ENCODE measurements at places on chromosomes 5 and 9.
A peak's percentile ranks its signal among the peaks of the same experiment; 100 is the strongest.

- no peaks in the 10 kb centered on the region for H3K4me1 ChIP-seq
- no peak overlapping the region for H3K4me3 ChIP-seq
- DNase-seq = no peak
- no peaks in the 10 kb centered on the region for H3K27me3 ChIP-seq
- no peak overlapping the region for H3K27ac ChIP-seq
These were observed 63.0 kb downstream of the FAT2 start for GRCh38 chr5:151528153-151528552.

- H3K4me3 ChIP-seq = no peak overlapping the region
- H3K27me3 ChIP-seq = no peaks in the 10 kb centered on the region
- no peaks in the 10 kb centered on the region for H3K4me1 ChIP-seq
- H3K36me3 ChIP-seq = no peaks in the 10 kb centered on the region
These were observed 58.3 kb upstream of the SHB start for GRCh38 chr9:38127271-38127839.

DNA sequence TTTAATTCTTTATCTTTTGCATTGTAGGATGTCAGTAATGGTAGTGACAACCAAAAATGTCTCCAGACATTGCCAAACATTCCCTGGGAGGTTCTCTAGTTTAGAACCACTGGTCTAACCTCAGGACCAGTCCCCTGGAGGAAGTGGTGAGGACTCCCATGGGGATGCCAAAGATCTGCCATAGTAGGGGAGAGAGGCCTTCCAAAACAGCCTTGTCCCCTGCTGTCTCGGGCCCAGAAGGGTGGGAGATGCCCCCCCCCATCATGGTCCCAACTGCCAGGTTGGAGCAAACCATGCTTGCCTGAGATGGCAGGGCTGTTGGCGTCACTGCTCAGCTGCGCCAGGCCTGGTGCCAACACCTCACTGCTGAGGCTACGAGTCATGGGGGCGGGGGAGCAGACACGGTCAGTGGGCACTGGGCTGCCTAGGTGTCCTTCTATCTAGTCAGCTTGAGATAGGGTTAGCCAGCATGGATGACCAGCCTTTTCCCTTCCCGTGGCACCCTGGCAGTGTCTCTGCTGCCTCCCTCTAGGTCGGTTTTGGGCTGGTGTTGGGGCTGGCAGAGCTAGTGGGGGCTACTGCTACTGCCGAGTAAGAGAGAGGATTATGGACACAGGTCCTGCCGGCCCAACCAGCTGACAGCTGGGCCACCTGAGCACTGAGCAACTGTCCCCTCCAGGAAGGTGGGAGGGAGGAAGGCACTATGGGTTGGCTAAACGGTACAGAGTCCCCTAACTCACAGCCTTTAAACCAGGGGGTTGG lies 8.3 kb upstream of the CXXC5 start:
- peak overlapping the region; percentile 91 for H3K27ac ChIP-seq

DNA sequence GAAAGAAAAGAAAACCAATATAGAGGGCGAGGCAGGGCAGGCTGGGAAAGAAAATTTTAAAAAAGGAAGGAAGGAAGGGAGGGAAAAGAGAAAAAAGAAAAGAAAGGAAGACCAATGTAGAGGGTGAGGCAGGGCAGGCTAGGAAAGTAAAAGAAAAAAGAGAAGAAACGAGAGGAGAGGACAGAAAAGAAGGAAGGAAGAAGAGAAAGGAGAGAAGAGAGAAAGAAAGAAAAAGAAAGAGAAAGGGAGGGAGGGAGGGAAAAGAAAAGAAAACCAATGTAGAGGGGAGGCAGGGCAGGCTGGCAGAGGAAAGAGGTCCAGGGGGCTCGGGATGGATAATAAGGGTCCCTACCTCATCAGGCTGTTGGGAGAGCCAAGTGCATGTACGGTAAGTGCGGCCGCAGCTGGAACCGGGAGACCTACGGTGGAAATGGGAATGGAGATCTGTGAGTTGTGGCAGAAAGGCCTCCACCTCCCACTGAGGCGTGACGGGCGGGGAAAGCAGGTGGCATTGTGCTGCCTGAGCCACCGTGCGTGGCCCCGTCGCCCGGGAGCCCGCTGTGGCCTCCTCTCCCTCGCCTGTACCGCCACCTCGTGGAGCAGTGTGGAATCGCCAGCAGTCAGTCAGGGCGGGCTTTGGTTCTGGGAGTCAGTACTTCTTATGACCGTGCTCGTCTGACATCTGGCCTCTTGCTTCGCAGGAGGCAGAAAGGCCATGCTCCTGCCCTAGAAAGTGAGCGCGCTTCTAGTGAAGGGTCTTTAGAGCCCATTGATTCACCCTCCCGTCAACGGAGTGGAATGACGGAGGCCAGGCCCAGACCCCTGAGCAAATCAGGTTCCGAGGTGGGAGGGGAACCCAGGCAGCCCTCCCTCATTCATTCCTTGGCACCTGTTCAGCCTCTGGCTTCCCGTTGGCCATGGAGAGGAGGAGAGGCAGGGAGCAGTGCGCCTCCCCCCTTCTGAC lies 10.4 kb upstream of the NHP2 start:
- H3K4me1 ChIP-seq = peaks cover 7% of the 10 kb centered on the region
- no peaks in the 10 kb centered on the region for H3K27me3 ChIP-seq
- no peak overlapping the region for H3K4me3 ChIP-seq
- peak; percentile 92 for DNase-seq
- H3K27ac ChIP-seq = no peak overlapping the region

DNA sequence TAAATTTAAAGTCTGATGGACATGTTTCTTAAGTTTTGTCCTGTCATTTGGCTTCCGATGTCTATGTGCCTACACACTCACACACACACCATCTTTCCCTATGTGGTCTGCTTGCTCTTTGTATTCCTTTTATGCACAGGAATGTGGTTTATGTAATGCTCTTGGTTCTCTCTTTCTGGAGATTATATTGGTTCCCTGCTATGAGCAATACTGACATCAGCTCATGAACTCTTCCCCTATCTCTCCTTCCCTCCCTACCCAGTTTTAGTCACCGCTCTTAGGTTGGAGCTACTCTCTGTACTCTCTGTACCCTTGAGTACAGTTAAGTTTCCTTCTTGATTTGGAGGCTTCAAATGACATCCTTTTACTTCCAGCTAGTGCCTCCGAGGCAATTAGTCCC lies 77.9 kb upstream of the MVB12B start:
- H3K4me1 ChIP-seq = no peaks in the 10 kb centered on the region
- no peaks in the 10 kb centered on the region for H3K27me3 ChIP-seq
- no peak for DNase-seq

DNA sequence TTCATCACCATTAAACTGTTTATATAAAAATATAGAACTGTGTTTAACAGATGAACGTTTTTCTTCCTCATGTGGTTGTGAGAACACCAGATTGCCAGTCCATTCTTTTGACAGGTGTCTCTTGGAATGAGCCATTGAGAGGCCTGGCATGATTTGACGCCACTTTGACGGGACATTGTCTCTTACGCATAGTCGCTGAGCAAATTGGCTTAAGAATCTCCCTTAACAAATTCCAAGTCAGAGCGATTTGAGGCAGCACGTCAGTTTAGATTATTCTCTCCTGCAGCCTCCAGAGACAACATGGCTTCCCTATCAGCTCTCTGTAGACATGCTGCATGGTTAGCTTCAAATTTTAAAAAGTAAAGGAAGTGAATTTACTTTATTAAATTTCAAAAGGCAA lies 510.7 kb upstream of the ACO1 start:
- no peaks in the 10 kb centered on the region for H3K36me3 ChIP-seq
- no peak overlapping the region for H3K27ac ChIP-seq
- H3K27me3 ChIP-seq = no peaks in the 10 kb centered on the region
- no peaks in the 10 kb centered on the region for H3K4me1 ChIP-seq
- no peak overlapping the region for H3K4me3 ChIP-seq

- no peaks in the 10 kb centered on the region for H3K36me3 ChIP-seq
- H3K27ac ChIP-seq = no peak overlapping the region
- no peak overlapping the region for H3K4me3 ChIP-seq
- H3K4me1 ChIP-seq = peaks cover 20% of the 10 kb centered on the region
These were observed 192.7 kb downstream of the SMC2 start for GRCh38 chr9:104286799-104287198.

- no peaks in the 10 kb centered on the region for H3K27me3 ChIP-seq
- H3K36me3 ChIP-seq = no peaks in the 10 kb centered on the region
- peaks cover 7% of the 10 kb centered on the region for H3K4me1 ChIP-seq
- no peak for DNase-seq
These were observed 93.5 kb upstream of the SHB start for GRCh38 chr9:38162332-38163211.

DNA sequence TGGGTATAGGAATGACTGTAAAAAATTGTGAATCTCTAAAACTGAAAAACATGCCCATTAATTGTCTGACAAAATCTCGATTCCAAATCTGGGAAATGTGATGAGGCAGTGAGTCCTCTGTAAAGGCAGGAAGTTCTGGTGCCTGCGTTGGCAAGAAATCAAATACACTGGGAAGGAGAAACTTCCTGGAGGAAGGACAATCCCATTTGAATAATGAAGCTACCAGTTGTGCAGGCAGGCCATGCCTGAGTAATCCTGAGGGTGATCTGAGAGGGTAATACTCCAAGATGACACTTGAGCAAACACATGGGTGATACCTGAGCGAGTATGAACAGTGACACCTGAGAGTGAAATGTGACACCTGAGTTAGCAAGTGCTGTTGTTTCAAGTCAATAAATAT lies 49.7 kb downstream of the KIF24 start:
- no peaks in the 10 kb centered on the region for H3K4me1 ChIP-seq
- H3K27ac ChIP-seq = no peak overlapping the region
- H3K36me3 ChIP-seq = no peaks in the 10 kb centered on the region
- DNase-seq = no peak

GRCh38 chr5:172769616-172770373 lies 1.2 kb downstream of the DUSP1 start:
- no peaks in the 10 kb centered on the region for H3K36me3 ChIP-seq
- peak; percentile 51 for DNase-seq
- peak overlapping the region; percentile 74 for H3K4me3 ChIP-seq
- H3K27me3 ChIP-seq = no peaks in the 10 kb centered on the region
- H3K27ac ChIP-seq = peak overlapping the region; percentile 98
